Sigmoid colon (tissue), 7 donors: ENCODE measurements at places on chromosomes 11 and 22. TPM values are rescaled to one million over a fixed set of nuclear protein-coding genes. Genes with fewer than 3 reads are reported as not detected.

MRGPRF gene
- total RNA-seq, result 118 TPM

GRCh38 chr11:23212807-23213206 is 352.5 kb upstream of the CCDC179 start:
- no peak overlapping the region for H3K4me3 ChIP-seq
- no peak overlapping the region for H3K27ac ChIP-seq

DNA sequence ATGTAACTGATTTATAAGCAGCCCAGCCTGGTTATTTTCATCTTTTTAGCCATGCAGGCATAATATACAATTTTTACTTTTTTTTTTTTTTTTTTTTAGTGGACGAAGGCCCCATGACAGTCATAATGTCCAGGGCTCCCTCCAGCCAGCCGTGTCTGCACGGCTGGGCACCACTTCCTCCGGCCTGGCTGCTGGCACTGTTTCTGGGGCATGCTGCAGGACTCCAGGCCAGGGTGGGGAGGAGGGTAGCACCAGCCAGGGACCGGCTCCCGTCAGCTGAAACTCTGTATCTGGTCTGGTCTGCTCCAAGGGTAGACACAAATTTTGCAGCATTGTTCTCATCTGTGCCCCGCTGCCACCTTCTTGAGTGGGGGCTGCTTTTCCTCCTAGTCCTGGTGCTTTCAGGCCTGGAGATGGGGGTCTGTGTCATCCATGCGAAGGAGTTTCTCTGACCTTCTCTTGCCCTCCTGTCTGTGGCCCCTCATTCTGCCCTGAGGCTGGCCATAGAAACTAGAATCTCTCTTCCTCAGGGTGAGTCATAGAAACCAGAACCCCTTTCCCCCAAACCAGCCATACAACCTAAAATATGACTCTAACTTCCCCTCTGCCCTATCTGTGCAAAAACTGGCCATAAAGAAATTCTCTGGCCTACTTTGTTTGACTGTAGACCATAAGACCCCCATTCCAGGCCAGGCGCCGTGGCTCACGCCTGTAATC is 9.2 kb upstream of the RRP7A start:
- no peaks in the 10 kb centered on the region for H3K27me3 ChIP-seq
- H3K36me3 ChIP-seq, result no peaks in the 10 kb centered on the region
- no peak overlapping the region for H3K27ac ChIP-seq

- no peak for DNase-seq
- H3K4me1 ChIP-seq, result no peaks in the 10 kb centered on the region
- no peaks in the 10 kb centered on the region for H3K27me3 ChIP-seq
These were observed 81.8 kb downstream of the SFI1 start for GRCh38 chr22:31578171-31578570.

DNA sequence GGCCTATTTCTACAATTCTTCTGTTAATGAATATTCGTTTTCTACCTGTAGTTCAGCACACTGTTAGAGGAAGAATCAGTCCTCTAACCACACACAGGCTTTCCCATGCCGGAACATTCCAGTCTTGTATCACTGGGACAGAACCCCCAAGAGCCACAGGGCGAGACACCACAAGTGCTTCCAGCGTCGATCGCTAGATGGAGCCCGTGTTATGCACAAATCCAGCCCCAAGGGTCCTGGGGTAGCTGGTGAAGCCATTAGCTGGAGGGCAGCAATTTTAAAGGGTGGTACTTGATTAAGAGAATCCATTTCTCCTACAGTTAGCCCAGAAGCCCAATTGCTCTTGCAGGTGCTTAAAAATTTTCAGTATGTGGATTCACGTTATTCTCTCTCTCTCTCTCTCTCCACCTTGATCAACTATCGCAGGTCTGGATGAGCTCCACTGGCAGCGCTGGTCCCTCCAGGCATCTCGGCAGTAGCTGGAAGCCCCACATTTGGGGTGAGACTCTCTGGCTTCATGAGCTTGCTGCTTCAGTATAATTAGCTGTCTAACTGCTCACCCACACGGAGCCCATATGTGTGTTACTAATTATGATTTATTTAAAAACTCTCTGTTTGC is 148.2 kb upstream of the SNX19 start:
- H3K4me3 ChIP-seq, result no peak overlapping the region
- H3K4me1 ChIP-seq, result no peaks in the 10 kb centered on the region
- H3K27ac ChIP-seq, result no peak overlapping the region
- no peak for DNase-seq
